ENCODE measurements at places on chromosomes 5 and 9. TPM values are rescaled to one million over a fixed set of nuclear protein-coding genes. Genes with fewer than 3 reads are reported as not detected.

DNA sequence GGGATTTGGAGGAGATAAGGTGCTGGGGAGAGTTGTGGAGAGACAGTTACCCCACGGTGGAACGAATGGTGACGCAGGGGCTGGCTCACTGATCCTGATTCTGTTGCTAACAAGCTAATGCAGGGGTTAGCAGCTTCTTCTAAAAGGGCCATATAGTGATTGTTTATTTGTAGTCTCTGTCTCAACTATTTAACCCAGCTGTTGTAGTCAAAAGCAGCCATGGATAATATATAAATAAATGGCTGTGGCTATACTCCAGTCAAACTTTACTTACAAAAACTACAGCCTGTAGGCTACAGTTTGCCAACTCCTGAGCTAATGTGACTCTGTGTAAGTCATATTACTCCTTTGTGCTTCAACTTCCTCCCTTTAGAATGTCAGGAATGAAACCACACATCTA lies 21.8 kb downstream of the STOM start:
- H3K4me1 ChIP-seq = peaks cover 23% of the 10 kb centered on the region
- no peaks in the 10 kb centered on the region for H3K36me3 ChIP-seq
- H3K27me3 ChIP-seq = no peaks in the 10 kb centered on the region
- no peak overlapping the region for H3K27ac ChIP-seq
- H3K4me3 ChIP-seq = no peak overlapping the region
- DNase-seq = no peak

- H3K4me3 ChIP-seq = no peak overlapping the region
- H3K36me3 ChIP-seq = no peaks in the 10 kb centered on the region
- no peaks in the 10 kb centered on the region for H3K4me1 ChIP-seq
- no peak for DNase-seq
- no peak overlapping the region for H3K27ac ChIP-seq
- no peaks in the 10 kb centered on the region for H3K27me3 ChIP-seq
Observed at GRCh38 chr5:176980818-176981217, 25.8 kb downstream of the UIMC1 start.

DNA sequence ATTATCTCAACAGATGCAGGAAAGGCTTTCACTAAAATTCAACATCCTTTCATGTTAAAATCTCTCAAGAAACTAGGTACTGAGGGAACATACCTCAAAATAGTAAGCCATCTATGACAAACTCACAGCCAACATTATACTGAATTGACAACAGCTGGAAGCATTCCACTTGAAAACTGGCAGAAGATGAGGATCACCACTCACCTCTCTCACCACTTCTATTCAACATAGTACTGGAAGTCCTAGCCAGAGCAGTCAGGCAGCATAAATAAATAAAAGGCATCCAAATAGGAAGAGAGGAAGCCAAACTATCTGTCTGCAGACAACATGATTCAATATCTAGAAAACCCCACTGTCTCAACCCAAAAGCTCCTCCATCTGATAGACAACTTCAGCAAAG lies 203.6 kb upstream of the GRAMD2B start:
- DNase-seq = no peak
- no peaks in the 10 kb centered on the region for H3K36me3 ChIP-seq
- no peak overlapping the region for H3K4me3 ChIP-seq
- H3K27ac ChIP-seq = no peak overlapping the region

The ADAM19 gene
- total RNA-seq = 3.0 TPM

The DIAPH1 gene
- 70.7 TPM for total RNA-seq
